Hypothalamus (tissue), 51 donors: ENCODE measurements at places on chromosomes 13 and 19.
A peak's percentile ranks its signal among the peaks of the same experiment; 100 is the strongest.

GRCh38 chr19:17420475-17420924 is 653 bp downstream of the MVB12A start:
- DNase-seq = peak; percentile 24

GRCh38 chr13:79307433-79307861 is 98.6 kb downstream of the RBM26 start:
- no peak for DNase-seq

GRCh38 chr19:39405958-39406655 is 540 bp upstream of the ZFP36 start:
- DNase-seq = peak; percentile 73

DNA sequence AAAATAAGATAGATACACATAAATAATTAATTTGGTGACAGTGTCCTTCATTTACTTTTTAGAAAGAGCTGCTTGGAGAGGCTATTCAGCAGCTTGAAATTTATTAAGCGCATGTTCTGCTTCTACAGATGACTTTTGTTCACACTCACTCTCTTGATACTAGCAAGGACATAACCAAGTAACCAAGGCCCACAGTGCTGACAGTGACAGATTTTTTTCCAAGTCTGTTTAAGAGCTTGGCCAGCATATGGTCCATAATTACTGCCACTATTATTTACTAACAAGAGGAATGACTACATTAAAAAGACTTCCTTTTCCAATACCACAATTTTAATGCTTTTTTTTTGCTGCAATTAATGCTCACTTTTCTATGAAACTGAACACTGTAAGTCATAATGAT is 673.7 kb upstream of the MIR17HG start:
- DNase-seq = no peak

- peak; percentile 70 for DNase-seq
Measured at GRCh38 chr19:19490214-19490968, 25.0 kb downstream of the TSSK6 start.

GRCh38 chr13:72820898-72821279 is 39.0 kb downstream of the PIBF1 start:
- DNase-seq = no peak

DNA sequence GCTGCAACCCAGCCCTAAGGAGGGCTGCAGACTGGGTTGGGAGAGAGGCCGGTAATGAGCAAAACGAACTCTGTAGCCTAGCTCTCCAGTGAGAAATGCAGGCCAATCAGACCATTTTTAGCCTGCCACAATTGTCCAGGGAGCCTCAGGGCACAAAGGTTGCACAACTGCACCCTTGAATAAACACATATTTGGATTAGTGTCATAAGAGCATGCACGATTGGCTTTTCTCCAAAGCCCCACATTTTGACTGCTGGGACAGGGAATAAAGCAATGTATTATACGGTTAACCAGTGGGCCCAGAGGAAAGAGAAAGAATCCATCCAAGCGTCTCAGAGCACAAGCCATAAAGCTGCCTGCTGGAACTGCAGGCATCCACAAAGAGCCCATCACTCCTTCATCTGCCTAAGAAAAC is 729.4 kb upstream of the SGCG start:
- no peak for DNase-seq

- no peak for DNase-seq
Measured at GRCh38 chr19:7663706-7664105, 5.1 kb upstream of the RETN start.

- no peak for DNase-seq
Measured at GRCh38 chr13:99659226-99659625, 158.0 kb downstream of the TM9SF2 start.

DNA sequence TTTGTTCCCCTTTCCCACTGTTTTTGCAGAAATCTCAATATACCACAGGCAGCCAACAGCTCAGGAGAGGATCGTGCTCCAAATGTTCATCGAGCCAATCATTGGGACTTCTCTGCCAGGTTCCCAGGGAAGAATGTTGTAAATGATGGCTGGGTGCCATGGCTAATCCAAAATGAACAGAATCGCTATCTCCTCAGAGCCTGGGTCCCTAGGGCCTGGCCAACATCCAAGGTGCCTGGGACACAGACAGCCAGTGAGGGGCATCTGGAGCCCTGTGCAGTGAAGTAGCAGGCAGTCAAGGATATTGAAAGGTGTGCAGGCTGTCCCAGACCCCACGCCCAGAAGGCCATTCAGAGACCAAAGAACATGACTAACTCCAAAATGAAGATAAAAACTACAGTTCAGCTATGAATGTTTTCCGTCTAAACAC is 37.8 kb downstream of the BRD4 start:
- no peak for DNase-seq

DNA sequence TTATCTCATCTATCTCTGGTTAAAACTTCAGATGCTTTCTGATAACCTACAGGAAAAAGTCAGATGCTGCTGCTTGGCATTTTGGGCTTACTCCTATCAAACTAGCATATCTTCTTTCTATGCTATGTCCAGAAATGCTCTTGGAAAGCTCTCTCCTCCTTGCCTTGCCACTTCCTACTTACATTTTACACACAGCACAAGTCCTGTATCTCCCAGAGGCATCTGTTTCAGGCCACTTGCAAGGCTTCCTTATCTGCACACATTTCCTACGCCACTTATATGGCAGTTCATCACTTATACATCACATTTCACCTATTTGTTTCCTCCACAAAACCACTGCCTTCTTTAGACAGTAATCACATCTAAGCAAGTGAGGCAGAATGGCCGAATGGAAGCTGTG is 220.3 kb downstream of the DNAJC15 start:
- no peak for DNase-seq

DNA sequence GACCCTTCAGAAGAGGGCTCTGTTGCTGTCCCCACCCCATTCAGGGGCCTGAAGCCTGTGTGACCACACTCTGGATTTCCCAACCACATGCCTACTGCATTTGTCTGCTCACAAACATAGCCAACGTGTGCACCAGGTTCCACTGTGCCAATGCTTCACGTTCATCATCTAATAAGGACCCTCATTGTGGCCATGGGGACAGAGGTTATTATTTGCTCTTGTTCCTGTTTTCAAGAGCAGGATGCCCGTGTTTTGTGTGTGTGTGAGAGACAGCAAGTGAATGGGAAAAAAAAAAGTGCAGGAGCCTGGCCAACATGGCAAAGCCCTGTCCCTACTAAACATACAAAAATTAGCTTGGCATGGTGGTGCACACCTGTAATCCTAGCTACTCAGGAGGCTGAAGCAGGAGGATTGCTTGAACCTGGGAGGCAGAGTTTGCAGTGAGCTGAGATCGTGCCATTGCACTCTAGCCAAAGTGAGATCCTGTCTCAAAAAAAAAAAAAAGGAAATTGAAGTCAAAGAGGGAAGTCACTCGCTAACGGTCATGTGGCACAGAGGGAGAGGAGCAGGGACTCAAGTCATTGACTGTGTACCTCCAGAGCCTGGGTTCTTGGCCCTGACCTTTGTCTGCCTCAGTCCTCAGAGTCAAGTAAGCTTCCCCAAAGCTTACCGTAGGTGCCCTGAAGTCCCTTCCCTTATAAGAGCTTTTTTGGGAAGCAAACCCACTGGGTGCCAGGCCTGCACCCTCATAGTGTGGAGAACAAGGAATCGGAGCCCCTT is 6.9 kb downstream of the B3GNT8 start:
- DNase-seq = no peak

- DNase-seq = no peak
Measured at GRCh38 chr13:52808842-52809219, 39.6 kb downstream of the PCDH8 start.
